ENCODE measurements at places on chromosomes 5 and 9.

DNA sequence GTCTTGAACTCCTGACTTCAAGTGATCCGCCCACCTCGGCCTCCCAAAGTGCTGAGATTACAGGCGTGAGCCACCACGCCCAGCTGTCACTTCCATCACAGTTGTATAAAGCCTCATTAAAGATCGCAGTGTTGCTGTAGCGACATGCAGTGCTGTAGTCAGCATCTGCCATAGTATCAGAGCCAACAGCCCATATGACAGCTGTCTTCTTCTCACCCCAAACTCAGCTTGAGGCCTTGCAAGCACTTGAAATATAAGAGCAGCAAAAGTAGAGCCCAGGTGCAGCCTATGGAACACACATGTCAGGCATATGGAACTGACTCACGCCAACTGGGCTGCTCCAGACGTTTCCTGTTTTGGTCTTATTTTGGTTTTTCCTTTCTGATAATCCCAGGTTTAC lies 167.8 kb downstream of the TRIO start:
- DNase-seq: no peak

DNA sequence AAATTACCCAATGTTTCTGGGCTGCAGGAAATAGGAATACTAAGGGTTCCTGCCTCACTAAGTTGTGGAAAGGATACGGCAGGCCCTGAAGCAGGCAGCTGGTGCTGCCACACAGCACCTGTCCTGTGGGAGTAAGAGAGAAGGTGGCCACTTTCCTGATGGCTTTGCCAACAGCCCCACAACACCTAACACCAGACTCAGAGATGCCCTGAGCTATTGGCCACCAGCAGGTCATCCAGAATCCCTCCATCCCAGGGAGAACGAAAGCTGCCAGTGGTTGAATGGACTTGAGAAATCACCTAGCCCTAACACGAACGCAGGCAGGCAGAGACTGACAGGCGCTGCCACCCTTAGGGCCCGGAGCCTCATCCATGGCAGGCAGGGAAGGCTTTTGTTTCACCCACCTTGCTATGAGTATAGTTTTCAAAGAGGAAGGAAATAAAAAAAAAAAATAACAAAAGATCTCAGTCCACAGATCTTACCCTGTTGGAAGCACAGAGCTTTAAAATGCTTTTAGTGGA lies 82.2 kb downstream of the DCP2 start:
- no peak for DNase-seq

- DNase-seq: no peak
Observed at GRCh38 chr5:135251093-135251492, 147.9 kb downstream of the MACROH2A1 start.

DNA sequence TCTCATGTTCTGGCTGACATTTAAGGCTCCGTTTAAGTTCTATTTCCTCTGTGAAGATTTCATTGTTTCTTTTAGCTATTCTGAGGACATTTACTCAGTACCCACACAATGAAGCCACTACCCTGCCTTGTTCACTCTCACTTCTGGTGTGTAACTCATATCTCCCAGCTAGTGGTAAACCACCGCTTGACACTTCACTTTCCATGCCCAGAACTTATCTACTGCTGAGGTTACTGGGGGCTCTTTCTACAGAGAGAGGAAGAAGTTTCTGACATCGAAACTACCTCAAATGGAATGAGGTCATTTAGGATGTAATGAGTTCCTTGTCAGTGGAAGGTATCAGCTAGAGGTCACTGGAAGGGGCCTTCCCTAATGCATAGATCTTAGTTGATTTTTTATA lies 501.5 kb downstream of the DMAC1 start:
- no peak for DNase-seq

Data from esophagus squamous epithelium (tissue), 5 donors.